Activated T-helper 17 cell treated with anti-CD3 and anti-CD28 coated beads, Interleukin-2, amount 50 U/mL, for 72 hours (primary cell): ENCODE measurements at places on chromosomes 12 and 14. TPM values are rescaled to one million over a fixed set of nuclear protein-coding genes. Genes with fewer than 3 reads are reported as not detected.

DNA sequence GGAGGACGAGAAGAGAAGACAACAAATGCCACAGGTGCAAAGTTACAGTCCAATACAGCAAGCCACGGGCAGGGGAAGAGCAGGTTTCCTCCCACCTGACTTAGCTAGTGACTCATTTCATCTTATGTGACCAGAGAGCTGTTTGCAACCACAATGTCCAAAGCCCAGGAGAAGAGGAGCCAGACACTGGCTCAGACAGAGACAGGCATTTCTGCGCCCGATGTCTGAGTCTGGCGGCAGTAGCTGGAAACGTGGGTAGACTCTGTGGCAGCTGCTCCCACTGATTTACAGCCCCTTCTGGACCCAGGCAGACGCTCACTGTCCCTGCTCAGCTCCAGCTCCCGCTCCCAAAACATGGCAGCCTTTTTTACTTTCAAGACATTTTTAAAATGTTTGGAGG lies 60.0 kb downstream of the CHGA start:
- ATAC-seq, result no peak

Gene ANGEL1
- 10.7 TPM for total RNA-seq

- no peak for ATAC-seq
These were observed 34.9 kb downstream of the AEBP2 start for GRCh38 chr12:19474147-19474546.

GRCh38 chr12:53252349-53252916 lies 15.7 kb upstream of the ESPL1 start:
- ATAC-seq, result peak; percentile 29

GRCh38 chr12:11228296-11228879 lies 41.1 kb downstream of the PRB3 start:
- ATAC-seq, result no peak

Gene TOMM20L
- not detected for total RNA-seq

Gene PMCH
- 0.71 TPM for total RNA-seq

Gene HECTD1
- 92.8 TPM for total RNA-seq

DNA sequence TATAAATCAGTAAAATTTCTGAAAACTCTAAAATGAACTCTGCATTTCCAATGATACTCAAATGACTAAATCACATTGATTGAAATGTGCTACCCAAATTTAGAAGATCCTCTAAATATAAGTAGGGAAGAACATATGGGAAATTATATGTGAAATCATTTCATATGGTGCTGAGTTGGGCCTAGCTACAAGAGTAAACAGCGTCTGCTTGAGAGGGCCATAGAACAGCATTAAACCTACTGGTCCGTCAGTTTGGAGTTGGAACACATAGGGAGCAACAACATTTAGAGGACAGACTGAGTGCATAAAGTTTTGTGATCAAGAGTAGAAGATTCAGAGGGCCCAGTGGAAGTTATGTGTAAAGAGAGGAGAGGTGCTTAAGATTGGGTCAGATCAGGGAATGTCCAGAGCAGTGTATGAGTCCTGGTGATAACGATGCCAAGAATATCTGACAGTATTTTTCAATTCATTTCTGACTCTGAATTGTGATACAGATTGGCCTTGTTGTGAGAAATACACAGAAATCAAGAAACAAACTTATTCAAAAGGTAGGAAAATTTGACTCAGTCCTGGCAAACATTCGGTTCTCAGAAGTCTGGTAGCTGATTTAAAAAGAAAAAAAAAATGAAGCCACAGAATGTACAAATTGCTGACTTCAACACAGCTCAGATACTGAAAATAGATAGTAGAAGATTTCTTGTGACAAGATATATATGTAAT lies 362.2 kb downstream of the CCDC91 start:
- peak; percentile 88 for ATAC-seq

DNA sequence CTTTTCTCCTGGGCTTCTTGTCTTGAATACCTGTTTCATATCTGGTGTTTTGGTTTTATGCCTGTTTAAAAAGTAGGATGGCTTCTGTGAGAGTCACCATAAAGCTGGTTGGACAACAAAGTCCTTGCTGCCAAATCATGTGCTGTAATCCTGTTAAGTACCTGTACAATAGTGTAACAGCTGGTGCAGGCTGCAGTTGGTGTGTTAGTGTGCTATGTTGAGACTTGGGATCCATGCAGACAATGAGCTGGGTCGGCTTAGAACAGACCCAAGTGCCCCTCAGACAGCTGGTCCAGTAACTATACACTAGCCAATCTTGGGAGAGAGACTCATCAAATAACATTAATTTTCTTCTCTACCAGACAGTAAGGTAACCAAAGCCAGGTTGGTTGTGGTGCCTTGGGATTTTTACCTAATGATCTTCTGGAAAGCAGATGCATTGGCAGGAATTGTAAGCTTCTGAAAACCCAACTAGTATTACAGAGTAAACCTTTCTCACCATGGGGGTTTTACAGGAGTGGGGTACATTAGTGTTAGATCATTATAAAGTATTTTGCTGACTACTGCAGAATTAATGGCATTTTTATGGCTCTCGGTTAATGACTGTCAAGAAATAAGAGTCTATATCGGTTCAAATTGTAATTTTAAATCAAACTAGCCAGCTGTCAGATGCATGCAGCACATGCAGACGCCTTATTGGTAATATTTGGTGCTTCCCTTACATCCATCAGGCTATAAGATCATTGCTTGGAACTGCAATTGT lies 231.2 kb downstream of the PDZRN4 start:
- ATAC-seq, result no peak

Gene PZP
- total RNA-seq, result not detected

Gene GALNT16
- total RNA-seq, result 0.66 TPM

DNA sequence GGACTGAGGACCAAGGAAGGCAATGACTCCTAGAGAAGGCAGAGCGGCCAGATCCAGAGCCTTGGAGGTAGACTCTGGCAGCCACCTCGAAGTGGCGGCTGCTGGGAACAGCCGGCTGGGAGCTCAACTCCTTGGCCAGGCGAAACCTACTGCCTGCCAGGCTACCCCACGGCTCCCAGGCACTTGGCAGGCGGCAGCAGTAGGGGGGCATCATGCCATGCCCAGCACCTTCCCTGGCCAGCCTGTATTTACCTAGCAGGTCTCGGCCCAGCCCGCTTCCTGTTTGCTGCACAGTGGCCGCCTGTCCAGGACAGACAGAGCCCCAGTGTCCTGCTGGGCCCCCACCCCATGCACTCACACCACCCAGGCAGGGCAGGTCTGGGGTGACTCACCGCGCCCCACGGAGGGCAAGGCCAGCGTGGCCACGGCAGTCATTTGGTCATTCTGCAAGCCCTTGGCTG lies 10.2 kb downstream of the TRPV4 start:
- no peak for ATAC-seq

DNA sequence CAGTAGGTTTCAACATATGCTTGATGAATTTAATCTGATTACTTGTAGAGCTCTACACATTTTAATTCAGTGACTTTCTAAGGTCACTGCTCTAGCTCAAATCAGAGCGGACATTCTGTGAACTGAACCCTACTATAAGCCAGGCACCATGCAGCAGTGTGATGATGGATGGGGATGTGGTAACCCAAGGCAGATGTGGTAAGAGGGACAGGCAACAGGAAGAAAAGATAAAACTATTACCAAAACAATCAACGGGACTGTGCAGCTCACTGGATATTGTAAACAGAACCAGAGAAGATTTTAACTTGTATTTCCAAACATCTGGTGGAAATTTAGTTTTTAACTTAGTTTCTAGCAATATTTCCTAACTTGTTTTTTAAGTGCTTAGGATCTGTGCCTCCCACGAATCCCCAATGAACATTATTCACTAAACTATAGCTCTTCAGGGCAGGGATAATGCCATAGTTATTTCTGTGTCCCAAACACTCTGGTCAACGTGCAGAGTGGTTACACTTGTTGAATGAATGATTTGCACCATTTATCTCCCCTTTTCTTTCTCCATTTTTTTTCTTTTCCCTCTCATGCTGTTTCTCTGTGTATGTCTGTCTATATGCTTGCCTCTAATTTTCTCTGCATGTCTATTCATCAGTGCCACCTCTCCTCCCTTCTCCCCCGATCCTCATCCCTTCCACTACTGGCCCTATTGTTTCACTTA lies 3.0 kb downstream of the ERO1A start:
- ATAC-seq, result no peak

GRCh38 chr14:37253905-37254304 lies 56.2 kb downstream of the MIPOL1 start:
- ATAC-seq, result no peak

DNA sequence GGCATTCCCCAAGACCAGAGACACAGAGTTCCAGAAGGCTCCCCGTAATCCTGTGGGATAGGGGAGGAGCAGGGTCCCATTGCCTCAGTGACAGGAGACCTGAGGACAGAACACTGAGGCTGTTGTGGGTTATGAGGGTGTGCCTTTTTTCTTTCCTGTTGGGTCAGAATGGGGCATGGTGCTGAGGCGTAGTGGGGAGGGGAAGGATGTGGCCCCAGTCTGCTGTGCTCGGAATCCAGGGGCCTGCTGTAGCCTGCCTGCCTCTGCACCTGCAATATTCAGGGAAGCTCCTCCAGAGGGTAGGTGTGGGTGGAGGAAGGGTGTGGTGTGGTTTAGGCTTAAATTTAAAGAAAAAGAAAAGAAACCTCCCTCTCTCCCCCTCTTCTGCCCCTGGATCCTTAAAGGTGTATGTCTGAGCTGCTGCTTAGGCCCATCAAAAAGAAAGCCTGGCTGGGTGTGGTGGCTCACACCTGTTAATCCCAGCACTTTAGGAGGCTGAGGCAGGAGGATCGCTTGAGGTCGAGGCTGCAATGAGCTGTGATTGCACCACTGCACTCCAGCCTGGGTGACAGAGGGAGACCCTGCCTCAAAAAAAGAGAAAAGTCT lies 18.7 kb downstream of the PLEKHG3 start:
- ATAC-seq, result no peak

Gene GNB3
- not detected for total RNA-seq

DNA sequence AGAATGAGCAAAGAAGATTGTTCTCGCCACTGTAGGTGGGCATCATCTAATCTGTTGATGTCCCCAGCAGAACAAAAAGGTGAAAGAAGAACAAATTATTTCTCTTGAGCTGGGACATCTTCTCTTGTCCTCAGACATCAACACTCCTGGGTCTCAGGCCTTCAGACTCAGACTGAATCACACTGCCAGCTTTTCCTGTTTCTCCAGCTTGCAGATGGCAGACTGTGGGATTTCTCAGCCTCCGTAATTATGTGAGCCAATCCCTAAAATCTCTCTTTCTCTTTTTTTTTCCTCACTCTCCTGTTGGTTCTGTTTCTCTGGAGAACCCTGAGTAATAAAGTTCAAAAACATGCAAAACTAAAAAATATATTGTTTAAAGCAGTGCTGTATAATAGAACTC lies 3.7 kb upstream of the TMPRSS12 start:
- no peak for ATAC-seq

DNA sequence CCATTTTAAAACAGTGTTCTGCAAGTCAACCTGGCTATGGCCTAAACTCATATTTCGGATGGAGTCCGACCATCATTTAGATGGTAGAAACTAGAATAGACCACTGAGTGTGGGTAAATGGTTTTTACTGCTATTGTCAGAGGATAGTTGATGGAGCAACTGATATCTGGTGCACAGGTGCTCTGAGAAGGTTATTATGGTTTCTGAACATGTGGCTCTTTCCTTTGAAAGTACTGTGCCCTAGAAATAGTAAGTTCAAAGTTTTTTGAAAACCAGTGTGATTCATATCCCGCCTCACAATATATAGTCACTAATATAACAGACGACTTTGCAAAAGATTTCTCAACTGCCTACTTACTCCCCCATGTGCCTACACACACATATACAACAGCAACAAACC lies 64.4 kb upstream of the BTG1 start:
- ATAC-seq, result peak; percentile 69

DNA sequence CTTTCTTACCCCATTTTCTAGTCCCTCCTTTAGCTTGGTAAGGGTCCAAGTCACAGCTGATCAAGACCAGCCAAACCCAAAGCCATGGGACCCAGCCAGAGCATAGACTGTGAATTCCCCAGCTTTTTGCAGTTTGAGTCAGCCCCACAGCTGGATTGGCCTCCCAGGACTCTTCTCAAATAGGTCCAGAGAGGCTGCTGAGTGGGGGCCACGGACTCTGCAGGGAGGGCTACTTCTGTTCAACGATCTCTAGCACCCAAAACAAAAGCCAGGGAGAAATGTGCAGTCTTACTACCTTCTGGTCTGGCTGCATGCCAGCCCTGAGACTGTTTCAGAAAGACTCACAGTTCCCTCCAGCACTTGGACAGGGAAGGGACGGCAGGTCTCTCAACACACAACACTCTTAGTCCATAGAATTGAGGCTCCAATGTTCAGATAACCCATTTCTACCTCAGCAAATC lies 1.6 kb downstream of the VDR start:
- ATAC-seq, result peak; percentile 25

Gene CLSTN3
- 51.8 TPM for total RNA-seq

DNA sequence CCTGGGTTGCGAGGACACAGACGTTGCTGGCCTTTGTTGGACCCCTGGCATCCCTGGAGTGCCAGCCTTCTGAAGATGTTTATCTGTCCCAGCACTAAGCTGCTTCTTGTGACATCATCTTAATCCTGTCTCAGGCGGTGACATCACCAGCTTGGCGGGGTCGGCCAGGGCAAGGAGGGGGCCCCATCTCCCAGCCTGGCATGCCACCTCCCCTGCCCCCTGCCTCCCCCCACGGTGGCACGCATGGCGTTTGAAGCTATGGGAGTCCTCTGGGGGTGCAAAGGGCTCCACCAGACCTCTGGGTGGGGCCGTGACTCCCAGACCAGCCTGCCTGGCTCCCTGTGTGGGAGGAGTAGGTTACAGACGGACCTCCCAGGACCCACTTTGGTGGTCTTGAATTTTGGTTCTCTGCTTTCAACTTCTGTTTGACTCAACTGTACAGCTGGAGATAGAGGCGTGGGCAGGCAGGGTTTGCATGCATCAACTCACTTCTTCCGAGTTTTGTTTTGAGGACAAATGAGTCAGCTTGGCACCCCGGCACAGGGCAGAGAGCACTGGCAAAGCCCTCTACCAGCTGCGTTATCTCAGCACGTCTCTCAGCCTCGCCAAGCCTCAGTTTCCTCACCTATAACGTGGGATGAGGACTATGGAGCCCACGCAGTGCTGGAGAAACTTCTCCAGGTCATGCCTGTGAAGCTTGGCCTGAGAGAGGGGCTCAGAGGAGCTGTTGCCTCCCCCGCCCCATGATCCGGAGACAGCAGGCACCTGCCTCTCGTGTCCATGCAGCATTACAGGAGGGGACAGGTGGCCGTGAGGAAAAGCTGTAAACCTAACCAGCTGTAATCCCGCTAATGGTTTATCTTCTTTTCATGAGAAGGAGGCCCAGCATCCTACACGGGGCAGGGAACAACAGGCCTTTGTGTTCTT lies 38.8 kb upstream of the EML1 start:
- ATAC-seq, result peak; percentile 76

GRCh38 chr14:101500681-101501080 lies 60.6 kb upstream of the DIO3 start:
- no peak for ATAC-seq
